CD4-positive, CD25-positive, alpha-beta regulatory T cell (primary cell): ENCODE measurements at places on chromosomes 6 and 20.

- no peak for DNase-seq
Measured at GRCh38 chr6:61886608-61887259, 399.3 kb downstream of the KHDRBS2 start.

DNA sequence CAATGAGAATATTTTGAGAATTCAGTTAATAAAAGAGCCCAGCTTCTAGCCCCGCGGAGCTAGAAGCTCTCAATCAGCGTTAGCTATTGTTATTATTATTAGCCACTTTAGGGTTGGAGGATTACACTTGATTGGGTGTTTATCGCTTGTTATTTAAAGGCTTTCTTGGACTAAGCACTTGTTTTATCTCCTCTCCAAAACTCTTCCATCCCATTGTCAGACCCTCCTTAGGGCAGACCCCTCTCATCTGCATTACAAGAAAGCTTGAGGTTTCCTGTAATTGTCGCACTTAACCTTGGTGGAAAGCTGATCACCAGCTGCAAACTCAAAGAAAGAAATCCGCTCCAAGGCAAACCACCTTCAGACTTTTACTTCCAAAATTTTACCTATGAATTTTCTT, 4.8 kb downstream of the DPPA5 start:
- no peak for DNase-seq

DNA sequence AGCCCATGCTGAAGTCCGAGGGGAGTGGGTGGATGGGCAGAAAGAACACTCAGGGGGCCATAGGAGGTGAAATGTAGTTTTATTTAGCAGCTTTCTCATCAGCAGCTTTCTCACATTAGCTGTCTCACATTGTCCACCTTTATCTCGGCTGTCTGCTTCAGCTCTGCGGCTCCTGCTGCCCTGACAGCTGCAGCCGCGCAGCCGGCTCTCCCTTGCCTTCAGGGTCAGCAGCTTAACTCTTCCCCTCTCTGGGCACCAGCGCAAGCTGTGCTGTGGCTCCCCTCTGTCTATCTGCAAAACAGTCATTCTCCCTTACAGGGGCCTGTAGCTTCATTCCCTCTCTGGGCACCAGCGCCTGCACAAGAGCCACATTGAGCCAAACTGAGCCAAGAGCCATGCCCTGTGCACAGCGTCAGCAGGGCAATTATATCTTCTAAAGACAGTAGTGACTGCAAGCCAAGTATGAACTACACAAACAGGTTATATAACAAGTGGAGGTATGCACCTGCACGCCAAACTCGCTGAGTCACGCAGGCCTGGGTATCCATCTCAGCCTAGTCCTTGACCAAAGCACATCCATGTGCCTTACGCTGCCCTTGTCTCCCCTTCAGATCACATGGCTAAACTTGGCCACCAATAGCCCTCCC, 198.8 kb downstream of the EYA2 start:
- DNase-seq = no peak

DNA sequence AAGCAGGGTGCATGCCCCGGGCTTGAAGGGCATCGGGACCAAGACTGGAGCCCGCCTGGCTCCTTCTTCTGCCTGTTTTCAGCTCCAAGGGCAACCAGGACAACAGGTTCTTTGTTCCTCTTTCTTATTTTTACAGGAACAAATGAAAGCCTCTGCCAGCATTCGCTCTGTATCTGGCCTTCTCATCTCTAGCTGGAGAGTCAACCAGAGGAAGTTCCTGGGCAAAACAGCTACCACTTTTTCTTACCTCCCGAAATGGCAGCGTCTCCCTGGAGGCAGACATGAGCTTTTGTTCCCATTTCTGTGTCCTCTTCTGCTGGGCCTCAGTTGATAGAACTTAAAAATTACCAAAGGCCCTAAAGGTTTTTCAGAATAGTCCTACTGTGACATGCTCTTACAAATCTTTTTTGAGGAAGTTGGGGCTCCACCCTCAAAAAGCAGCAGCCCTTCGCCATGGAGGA, 74.1 kb upstream of the NAA20 start:
- DNase-seq = no peak

GRCh38 chr20:41380551-41381193, 14.1 kb upstream of the EMILIN3 start:
- no peak for DNase-seq

- DNase-seq = no peak
Measured at GRCh38 chr20:2167112-2167511, 65.5 kb downstream of the STK35 start.

DNA sequence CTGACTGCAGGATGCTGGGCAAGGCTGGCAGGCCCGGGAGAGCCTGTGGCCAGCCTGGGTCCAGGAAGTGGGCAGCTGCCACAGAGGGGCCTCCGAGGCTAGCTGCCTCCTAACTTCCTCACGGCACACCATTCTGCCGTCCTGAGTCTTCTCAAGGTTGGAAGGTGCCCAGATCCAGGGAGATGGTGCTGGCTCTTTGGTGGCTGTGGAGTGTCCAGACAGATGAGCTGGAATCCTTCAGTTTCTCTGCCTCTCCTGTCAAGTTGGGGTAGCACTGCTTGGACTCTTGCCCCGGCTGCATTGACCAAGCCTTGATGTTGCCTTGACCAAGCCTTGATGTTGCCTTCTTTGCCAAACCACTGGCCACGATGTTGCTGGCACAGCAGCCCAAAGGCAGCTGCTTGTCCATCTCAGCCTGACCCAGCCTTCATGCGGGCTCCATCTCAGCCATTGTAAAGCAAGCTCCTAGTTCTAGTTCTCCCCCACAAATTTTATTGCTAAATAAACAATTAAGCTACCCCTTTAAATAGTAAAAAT, 75.1 kb upstream of the AFDN start:
- DNase-seq = no peak

- no peak for DNase-seq
Measured at GRCh38 chr6:143397227-143398222, 53.0 kb downstream of the ADAT2 start.

DNA sequence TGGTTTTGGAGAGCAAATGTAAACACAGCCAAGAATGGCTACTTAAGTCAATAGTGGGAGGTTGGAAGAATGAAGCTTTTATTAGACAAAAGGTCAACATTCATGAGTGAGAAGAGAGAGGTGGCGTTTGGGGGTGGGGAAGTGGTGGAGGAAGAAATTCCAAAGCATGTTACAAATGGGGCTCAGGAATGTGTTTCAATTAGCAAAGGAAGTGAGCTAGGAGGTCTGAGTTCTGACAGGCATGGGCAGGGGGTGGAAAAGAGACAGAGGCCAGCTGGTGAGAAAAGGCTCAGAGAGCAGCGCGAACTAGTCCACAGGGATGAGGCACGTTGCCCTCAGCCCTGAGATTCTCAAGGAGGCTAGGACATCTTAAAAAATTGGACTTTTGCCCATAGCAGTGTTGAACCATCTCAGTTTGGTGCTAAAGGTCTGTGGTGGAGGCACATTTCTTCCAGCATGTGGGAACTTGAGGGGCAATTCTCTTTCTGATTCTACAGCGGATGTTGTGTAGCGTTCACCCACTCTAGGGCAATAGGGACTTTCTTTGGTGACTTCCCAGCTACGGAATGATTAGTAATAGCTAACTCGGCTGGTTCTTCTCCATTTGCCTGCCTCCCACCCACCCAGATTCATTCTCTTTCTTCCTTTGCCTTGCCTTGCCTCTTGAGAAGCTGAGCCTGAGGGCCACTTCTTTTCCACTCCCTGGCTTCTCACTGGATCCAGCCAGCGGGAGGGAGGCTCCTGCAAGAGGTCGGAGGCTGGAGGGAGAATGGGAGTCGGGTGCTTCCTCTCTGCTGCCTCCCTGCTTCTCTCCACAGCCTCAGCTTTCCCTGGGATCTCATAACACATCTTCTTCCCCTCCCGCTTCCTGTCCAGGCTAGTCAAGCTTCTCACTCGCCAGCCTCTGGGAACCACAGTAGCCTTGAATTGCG, 45.1 kb upstream of the NEDD9 start:
- DNase-seq = no peak

DNA sequence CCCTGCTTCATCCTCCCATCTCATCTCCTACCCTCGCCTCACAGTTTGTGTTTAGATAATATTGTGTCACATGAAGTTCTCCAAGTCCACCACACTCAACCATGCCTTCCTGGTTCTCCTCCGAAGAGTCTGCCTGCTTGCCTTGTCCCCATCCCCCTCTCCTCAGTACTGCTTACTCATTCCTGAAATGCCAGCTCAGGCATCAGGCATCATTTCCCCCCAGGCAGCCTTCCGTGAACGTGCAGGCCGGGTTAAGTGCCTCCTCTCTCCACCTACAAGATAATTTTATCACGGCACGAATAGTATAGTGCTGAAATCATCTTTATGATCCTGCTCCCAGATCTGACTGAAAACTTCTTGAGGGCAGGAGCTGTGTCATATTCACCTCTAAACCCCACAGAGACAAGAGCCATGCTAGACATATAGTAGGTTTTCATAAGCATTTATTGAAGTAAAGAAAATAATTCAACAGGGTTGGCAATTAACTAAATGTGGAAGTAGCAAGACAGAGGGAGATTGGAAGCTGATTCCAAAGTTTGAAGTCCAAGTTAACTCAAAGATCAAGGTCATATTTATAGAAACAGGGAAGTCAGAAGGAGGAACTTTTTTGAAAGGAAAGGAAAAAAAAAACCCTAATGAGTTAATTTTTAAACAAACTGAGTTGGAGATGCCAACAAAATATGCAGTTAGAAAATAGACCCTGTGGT, 48.7 kb upstream of the BMP2 start:
- no peak for DNase-seq

DNA sequence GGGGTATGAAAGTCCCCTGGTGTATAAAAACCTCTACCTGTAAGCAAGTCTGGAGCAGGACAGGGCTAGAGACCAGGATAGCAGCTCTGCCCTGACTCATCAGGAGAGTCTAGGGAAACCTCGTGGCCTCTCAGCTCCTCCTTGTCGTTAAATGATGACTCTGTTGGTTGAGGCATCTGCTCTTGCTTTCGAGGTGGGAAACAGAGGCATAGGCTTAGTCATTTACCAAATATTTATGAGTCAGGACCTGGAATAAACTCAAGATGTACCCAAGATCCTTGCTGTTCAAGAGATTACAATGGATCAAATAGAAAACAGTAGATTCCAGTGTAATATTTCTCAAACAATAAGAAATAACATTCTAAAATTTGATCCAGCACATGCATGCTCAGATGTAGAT, 5.5 kb downstream of the MANBAL start:
- no peak for DNase-seq

DNA sequence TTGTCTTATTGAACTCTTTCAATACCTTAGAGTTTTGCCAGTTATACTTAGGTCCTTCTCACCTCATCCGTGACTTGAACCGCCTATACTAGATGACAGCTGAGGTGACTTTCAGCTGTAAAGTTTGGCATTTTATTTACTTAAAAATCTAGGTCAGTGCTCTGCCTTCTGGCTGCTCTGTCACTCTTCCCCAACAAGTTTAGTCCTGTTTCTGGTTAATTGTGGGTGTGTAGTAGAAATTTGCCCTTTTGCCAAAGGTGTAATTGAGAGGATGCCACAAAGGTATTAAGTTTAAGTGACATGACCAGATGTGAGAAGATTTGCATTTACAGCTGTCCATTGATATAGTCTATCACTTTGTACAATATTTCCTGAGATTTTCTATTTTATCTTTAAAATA, 106.2 kb downstream of the FARS2 start:
- DNase-seq = no peak

DNA sequence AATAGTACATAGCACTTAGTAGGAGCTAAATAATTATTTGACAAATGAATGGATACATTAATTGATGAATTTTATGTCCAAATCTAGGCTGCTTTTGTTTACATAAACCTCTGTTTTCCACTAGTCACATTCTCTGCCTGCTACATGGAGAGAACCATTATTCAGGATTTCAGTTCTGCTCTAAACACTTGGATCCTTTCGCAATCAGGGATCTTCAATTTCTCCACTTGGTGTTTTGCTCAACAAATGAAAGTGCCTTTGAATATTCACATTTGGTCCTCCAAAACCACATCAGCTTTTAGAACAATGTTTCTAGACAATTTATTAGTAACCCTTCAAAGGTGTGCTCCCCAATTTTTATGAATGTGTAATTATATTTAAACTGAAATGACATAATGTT, 30.6 kb upstream of the HLA-DQB1 start:
- DNase-seq = no peak

DNA sequence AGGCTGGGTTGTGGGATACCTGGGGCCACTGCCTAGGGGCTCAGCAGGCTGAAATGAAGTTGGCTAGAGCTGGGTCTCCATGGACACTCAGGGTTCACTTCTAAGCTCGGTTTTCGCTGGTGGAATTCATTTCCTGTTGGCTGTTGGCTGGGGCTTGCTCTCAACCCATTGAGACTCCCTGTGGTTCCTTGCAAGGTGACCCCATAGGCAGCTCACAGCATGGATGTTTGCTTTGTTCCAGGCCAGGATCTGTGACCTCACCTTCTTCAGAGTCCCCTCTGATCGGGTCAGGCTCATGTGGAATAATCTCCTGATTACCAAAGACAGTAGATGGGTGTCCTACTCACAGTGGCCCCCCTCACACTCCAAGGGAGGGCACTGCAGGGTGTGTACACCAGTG, 229.3 kb downstream of the QKI start:
- no peak for DNase-seq

- DNase-seq = no peak
Measured at GRCh38 chr6:119764927-119765681, 415.5 kb upstream of the MAN1A1 start.

DNA sequence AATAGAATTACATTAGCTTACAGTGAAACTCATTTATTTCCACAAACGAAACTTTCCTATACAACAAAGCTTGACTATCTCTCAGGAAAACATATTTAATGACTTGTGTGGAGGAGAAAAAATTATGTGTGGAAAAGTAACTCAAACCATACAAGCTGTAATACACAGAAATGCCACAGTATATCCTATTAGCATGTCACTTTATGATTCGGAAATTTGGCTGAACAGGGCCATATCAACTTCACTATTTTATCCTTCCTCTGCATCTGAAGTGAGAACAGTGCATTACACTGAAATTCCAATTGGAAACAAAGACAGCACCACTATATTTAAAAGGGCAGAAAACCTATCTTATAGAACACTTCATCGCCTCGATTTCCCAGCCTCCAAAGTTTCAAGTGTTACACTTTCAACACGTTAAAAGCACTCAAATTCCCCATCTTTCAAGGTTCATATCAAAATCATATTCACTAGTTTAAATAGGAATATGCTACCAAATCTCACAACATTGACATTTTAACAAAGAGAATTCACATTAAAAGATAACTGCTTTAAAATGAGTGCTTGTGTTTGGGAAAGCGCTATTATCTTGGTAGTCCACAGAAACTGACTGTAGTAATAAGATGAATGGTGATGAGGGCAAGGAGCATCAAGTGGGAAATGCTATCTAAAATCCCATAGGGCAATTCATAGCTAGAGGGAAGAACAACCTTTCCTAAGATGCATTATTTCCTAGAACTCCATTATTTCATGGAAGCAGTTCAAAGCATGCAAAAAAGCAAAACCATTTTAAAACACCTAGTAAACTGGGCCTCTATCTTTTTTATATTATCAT, 1.8 kb downstream of the REV3L start:
- DNase-seq = no peak

- no peak for DNase-seq
Measured at GRCh38 chr6:107330168-107330567, 129.2 kb downstream of the PDSS2 start.

- no peak for DNase-seq
Measured at GRCh38 chr6:9252799-9253198, 817.5 kb upstream of the SLC35B3 start.
